Pancreas (tissue), 10 donors: ENCODE measurements at places on chromosomes 1 and 21. TPM values are rescaled to one million over a fixed set of nuclear protein-coding genes. Genes with fewer than 3 reads are reported as not detected.

Gene C21orf58
- 13.1 TPM for polyA plus RNA-seq

GRCh38 chr1:173424782-173425407 lies 52.2 kb upstream of the PRDX6 start:
- no peak overlapping the region for H3K27ac ChIP-seq
- no peaks in the 10 kb centered on the region for H3K27me3 ChIP-seq
- no peaks in the 10 kb centered on the region for H3K36me3 ChIP-seq

DNA sequence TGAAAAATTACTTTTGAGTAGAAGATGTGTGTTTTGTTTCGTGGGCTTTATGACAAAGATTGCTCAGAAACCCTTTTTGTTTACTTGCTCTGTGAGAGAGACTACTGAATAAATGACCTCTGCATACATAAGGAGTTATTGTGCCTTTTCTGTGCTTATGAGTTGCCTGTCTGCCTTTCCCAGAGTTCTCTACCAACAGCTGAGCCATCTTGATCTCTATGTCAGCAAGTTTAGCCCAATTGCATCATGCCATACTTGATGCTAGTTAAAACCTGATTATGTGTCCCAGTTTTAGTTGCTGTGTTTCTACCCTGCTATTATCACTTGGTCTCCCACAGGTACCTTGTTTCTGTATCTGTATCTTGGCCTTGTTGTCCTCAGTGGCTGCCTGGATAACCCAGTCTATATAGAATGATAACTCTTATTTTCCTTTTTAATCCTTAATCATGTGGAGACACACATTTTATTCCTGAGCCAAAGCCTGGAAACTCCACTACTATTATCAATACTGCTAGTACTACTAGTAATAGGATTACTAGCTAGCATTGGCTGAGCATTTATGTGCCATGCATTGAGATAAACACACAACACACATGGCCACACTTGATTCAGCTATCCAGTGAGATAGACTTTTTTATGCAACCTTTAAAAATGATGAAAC lies 28.7 kb upstream of the GNG12 start:
- no peaks in the 10 kb centered on the region for H3K4me1 ChIP-seq
- no peaks in the 10 kb centered on the region for H3K36me3 ChIP-seq
- no peak overlapping the region for H3K4me3 ChIP-seq
- no peak for DNase-seq

Gene TRIM46
- 4.1 TPM for polyA plus RNA-seq

DNA sequence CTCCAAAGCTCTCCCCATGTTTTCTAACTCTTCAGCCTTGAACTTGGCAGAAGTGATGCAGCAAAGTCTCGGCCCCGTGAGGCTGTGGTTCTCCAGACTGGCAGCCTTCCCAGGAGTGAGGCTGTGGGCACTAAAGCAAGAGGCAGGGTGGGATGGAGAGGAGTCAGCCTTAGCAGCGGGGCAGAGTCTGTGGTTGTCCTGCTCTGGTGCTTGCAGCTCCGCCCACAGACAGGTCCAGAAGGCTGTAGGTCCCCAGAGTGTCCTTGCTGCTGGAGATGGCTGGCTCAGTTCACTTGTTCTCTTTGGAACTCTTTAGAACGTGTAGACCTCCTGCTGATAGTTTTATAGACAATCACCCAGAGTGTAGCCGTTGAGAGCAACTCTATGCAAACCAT lies 142.6 kb downstream of the AJAP1 start:
- DNase-seq = no peak
- H3K27me3 ChIP-seq = no peaks in the 10 kb centered on the region
- no peaks in the 10 kb centered on the region for H3K36me3 ChIP-seq
